ENCODE measurements at places on chromosomes 2 and 18. TPM values are rescaled to one million over a fixed set of nuclear protein-coding genes. Genes with fewer than 3 reads are reported as not detected.

DNA sequence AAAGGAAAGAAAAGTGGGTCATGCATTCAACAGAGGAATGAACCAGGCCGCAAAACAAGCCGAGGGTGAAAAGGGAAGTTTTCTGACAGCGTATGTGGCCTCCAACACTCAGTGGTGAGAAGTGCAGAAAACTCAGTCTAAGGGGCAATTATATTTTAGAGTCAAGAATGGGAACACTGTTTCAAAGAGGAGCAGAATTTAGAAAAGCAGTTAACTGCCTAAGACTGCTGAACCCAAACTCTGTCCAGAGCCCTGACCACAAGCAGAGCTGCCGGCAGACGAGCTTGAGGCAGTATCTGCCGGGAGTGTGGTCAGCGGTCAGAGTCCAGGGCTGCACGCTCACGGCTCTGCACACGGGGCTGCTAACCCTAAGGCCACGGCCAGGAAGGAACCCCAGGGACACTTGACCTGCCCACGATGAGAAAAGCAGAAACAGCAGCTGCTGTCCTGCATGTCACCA is 347.0 kb upstream of the ID2 start:
- no peak for DNase-seq

The ANKRD62 gene
- 0.08 TPM for polyA plus RNA-seq

The NOSTRIN gene
- 37.0 TPM for polyA plus RNA-seq

DNA sequence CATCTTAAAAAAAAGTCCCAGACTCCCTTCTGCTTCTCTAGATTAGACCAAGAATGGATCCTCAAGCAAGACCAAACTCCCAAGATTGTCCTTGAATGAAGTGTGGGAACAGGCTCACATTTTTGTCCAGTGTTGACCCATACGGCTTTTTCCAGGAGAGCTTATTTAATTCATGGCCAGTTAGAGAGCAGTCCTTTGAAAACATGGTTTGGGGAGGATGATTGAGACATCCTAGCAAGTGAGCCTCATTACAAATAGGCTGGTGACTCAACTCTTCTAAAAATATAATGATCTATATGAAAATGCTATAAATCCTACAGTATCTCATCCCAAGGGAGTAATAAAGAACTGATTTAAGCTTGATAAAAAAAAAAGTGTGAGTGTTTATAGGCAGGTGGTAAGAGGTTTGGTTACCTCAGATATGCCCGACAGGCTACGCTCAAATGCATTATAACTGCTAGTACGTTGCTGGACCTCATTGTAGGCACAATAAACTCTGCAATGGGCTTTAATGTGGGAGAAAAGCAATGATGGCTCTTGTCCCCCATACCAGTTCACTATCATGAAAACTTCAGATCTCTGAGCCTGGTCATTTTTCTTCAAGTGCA is 17.0 kb downstream of the ANKRD29 start:
- DNase-seq = no peak

DNA sequence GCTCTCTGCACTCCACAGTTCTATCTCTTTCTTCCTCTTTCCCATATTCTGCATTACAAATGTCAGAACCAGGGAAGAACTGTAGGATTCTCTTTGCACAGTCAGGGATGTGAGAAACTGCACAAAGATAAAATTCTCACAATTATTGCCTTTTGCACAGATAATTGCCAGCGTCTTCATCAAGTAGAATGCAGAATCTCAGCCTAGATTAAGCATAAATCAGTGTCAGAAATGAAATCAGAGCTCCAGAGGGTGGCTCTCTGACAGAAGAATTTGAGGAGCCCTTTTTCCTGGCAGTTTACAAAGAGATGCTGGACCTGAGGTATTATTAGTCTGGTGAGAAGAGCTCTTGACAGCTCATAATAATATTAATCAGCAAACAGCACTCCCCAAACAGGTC is 173.1 kb downstream of the PTH2R start:
- no peak for DNase-seq

DNA sequence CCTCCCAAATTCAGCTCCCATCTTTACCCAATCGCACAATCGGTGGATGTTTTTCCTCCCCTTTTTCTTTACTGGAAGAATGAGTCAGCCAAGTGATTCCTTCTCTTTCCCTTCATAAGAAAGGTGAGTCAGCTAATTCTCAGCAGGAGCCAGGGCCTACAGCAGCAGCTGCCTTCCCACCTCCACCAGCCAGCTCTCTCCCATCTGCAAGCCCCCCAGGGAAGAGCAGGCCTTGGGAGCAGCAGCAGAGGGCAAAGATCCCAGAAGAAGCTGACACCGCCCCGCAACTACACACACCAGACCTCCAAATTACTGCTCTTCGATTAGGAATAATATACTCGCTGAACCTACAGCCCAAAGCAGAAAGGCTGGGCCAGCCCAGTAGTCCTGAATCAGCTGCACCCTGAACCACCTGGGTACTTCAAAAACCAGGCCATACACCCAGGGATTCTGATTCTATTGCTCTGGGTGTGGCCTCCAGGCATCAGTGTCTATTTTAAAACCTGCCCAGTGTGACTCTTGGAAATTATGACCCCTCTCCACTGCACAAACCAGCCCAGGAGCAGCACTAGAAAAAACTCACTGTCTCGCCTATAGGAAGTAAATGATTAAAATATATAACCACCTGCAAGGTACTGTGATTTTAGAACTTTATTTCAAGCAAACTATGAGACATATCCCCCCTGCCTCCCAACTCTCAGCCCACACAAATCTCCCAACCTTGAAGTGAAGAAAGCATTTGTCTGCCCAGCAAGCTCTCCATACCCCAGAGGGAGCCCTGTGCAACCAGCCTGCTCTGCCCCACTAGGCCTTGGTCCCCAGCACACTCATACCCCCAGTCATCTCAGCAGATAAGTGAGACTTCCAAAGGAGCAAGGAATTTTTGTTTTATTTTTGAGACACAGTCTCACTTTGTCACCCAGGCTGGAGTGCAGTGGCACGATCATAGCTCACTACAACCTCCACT is 7.3 kb downstream of the SFXN5 start:
- no peak for DNase-seq

The M1AP gene
- polyA plus RNA-seq = 0.84 TPM
